ENCODE measurements at places on chromosomes 7 and 10. TPM values are rescaled to one million over a fixed set of nuclear protein-coding genes. Genes with fewer than 3 reads are reported as not detected.

DNA sequence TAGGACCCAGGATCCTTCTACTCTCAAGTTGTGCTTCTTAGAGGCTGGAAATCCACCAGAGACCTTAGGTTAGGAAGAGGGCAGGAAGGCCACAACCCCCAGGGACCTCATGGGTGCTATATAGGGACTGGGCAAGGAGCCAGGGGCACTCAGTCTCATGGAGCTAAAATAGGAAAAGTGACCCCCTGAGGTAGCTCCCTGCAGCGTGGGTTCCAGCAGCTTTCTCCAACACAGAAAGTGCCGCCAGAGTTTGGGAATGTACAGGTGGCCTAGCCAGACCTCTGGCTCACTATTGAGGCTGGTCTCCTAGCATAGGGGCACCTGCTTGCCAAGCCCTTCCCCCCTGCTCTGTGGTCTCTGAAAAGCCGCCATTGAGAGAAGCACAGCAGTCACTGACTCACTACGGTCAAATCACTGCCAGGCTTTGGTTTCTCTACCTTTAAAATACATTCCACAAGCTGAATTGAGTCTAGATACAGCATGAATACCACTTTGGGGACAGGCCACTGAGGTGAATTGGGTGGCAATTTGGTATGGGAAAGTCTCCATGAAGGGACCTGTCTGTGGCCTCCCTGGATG is 333.2 kb upstream of the PODXL start:
- DNase-seq: no peak
- H3K27me3 ChIP-seq: peaks cover 20% of the 10 kb centered on the region
- H3K4me1 ChIP-seq: no peaks in the 10 kb centered on the region
- no peak overlapping the region for H3K27ac ChIP-seq
- H3K36me3 ChIP-seq: peaks cover 2% of the 10 kb centered on the region

- H3K27ac ChIP-seq: no peak overlapping the region
- DNase-seq: no peak
- H3K27me3 ChIP-seq: peaks cover 14% of the 10 kb centered on the region
- peaks cover 33% of the 10 kb centered on the region for H3K4me1 ChIP-seq
Observed at GRCh38 chr10:4686644-4686996, 139.4 kb upstream of the AKR1E2 start.

DNA sequence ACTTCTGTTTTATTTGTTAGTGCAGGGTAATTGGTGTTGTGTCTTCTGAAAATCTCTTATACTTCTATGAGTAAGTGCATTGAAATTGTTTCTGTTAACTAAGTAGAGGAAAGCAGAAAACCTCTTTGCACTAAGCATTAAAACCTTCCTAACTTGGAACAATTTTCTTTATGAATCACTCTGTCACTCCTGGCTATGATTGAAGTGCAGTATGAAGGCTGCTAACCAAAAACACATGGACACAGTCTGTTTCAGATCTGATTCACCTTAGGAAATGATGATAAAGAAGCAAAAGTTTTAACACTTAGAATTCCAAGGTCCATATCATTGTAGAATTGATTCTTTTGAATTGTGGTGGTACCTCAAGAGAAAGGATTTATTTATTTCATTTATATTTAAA is 41.9 kb downstream of the MET start:
- H3K4me3 ChIP-seq: no peak overlapping the region
- DNase-seq: no peak
- H3K27ac ChIP-seq: no peak overlapping the region
- no peaks in the 10 kb centered on the region for H3K36me3 ChIP-seq
- H3K4me1 ChIP-seq: no peaks in the 10 kb centered on the region
- H3K27me3 ChIP-seq: peaks cover 20% of the 10 kb centered on the region

- H3K36me3 ChIP-seq: peaks cover 10% of the 10 kb centered on the region
- H3K4me1 ChIP-seq: peaks cover 9% of the 10 kb centered on the region
- no peak overlapping the region for H3K27ac ChIP-seq
- no peak for DNase-seq
Observed at GRCh38 chr7:137983323-137984008, 18.4 kb downstream of the CREB3L2 start.

DNA sequence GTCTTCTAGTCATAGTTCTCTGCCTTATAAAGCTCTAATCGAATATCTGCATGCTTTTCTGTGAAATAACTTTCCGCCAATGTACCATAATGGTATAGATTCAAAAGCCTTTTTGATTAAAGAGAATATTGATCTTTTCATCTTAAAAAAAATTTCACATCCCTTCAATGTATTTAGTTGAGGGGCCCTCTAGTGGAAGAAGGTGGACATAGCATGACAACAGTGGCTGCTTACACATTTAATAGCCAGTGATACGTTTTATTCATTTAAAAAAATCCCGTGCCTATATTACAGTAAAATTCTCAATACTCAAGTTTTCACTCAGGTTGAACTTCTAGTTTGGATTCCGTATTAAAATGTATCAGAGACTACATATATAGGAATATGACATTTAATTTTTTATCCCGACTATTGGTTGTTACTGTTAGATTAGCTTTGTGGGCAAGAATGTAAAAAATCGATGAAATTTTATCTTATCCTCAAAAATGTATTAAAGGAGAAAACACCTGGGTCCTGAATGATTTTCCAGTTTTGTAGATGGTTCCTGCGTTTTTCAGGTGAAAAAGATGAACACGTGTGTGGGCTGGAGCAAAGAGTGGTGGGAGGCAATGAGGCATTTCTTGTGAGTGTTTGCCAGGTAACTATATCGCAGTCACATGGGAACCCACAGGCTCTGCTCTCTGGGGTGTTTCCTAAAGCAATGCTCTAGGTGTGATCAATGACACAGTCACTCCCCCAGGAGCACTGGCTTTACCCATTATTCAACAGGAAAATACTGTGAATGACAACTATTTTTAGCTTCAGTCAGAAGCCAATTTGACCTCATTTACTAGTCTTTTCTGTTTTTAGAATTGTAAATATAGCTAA is 24.1 kb upstream of the PNLIP start:
- no peak overlapping the region for H3K27ac ChIP-seq
- no peaks in the 10 kb centered on the region for H3K36me3 ChIP-seq
- peak; percentile 10 for DNase-seq
- peaks cover 9% of the 10 kb centered on the region for H3K27me3 ChIP-seq

DNA sequence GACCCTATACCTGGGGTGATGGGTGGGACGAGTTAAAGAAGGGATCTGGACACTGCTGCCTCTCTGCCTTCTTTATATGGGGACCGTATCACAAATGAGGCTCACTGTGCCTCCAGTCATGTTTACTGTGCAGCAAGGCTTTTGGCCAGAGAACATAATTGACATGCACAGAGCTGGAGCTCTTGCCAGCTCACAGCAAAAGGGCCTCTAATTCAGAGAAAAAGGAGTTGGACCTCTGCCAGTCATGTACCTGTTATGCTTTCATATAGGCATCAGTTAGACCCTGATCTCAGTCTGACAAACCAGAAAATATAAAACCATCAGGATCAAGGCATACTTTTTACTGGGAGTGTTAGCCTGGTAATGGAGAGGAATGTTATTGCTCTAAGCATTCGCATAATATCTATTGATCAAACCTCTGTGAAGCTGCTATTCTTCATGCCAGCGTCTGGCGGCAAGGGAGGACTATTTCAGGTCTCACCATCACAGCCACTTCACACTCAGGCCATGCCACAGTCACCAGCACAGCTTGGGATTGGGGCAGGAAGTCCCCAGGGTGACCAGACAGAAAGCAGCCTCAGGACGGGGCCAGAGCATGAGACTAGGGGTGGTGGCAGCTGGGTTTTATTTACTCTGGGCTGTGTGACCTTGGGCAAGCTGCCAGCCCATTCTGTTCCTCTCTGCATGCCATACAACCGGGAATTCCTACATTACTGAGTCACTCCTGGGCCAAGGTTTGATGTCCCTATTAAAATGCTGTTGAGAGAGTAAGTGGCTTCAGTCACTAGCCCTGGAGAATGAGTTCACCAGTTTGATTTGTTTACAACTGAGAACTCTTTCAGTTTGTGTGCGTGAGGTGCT is 90.1 kb downstream of the NPSR1 start:
- H3K27me3 ChIP-seq: no peaks in the 10 kb centered on the region
- no peak for DNase-seq
- no peak overlapping the region for H3K27ac ChIP-seq

GRCh38 chr7:131294553-131294952 is 33.1 kb upstream of the MKLN1 start:
- no peak for DNase-seq
- no peaks in the 10 kb centered on the region for H3K4me1 ChIP-seq
- no peaks in the 10 kb centered on the region for H3K36me3 ChIP-seq
- no peak overlapping the region for H3K4me3 ChIP-seq
- H3K27ac ChIP-seq: no peak overlapping the region
- no peaks in the 10 kb centered on the region for H3K27me3 ChIP-seq

DNA sequence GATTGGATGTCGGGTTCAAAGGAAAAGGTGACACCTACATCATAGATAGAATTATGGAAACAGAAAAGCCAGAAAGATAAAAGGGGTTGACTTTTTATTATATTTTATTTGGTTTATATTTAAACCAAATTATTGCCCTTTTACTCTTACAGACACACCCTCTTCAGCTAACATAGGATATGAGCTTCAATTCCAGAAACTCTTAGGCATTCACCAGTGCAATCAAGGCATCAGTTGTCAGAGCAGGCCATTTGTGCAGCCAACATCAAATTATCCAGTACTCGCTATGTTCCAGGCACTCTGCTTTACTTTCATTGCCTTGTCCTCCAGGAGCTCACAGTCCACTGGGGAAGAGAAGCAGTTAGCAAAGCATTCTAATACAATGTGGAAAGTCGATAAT is 347.5 kb downstream of the TFEC start:
- H3K4me3 ChIP-seq: no peak overlapping the region
- H3K27me3 ChIP-seq: no peaks in the 10 kb centered on the region
- no peak overlapping the region for H3K27ac ChIP-seq
- peaks cover 2% of the 10 kb centered on the region for H3K36me3 ChIP-seq

GRCh38 chr10:123151737-123152135 is 2.5 kb upstream of the BUB3 start:
- H3K27ac ChIP-seq: no peak overlapping the region
- peak overlapping the region; percentile 86 for H3K4me3 ChIP-seq
- H3K27me3 ChIP-seq: peaks cover 15% of the 10 kb centered on the region
- DNase-seq: no peak

DNA sequence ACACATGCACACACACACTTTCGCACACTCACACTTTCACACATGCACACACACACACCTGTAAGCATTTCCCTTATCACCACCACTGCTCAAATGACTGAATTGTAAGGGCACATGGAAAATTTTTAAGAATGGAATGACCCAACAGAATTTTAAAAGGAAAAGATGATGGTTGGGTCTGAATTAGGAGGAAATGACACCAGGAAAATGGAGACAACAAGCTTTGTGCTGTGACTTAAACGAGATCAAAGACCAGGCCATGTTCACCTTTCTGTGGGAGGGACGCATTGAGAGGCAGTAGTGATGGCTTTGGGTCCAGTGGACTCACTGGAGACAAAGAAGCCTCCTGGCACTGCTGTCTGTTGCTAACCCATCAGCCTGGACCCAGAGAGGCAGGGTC is 16.7 kb upstream of the C10orf71 start:
- H3K36me3 ChIP-seq: no peaks in the 10 kb centered on the region
- no peaks in the 10 kb centered on the region for H3K27me3 ChIP-seq
- H3K4me1 ChIP-seq: peaks cover 6% of the 10 kb centered on the region
- no peak overlapping the region for H3K27ac ChIP-seq

GRCh38 chr10:15213461-15213861 is 45.0 kb upstream of the NMT2 start:
- DNase-seq: no peak
- no peak overlapping the region for H3K27ac ChIP-seq
- H3K27me3 ChIP-seq: no peaks in the 10 kb centered on the region
- peaks cover 36% of the 10 kb centered on the region for H3K4me1 ChIP-seq
- peaks cover 2% of the 10 kb centered on the region for H3K36me3 ChIP-seq

GRCh38 chr7:5595545-5596045 is 172.0 kb upstream of the TNRC18 start:
- peaks cover 24% of the 10 kb centered on the region for H3K4me1 ChIP-seq
- H3K27me3 ChIP-seq: peaks cover 14% of the 10 kb centered on the region
- H3K27ac ChIP-seq: peak overlapping the region; percentile 16
- peaks cover 2% of the 10 kb centered on the region for H3K36me3 ChIP-seq
- H3K4me3 ChIP-seq: peak overlapping the region; percentile 81

- no peak for DNase-seq
- H3K36me3 ChIP-seq: no peaks in the 10 kb centered on the region
- no peak overlapping the region for H3K27ac ChIP-seq
- no peaks in the 10 kb centered on the region for H3K4me1 ChIP-seq
Observed at GRCh38 chr7:22386865-22387264, 29.9 kb upstream of the RAPGEF5 start.

DNA sequence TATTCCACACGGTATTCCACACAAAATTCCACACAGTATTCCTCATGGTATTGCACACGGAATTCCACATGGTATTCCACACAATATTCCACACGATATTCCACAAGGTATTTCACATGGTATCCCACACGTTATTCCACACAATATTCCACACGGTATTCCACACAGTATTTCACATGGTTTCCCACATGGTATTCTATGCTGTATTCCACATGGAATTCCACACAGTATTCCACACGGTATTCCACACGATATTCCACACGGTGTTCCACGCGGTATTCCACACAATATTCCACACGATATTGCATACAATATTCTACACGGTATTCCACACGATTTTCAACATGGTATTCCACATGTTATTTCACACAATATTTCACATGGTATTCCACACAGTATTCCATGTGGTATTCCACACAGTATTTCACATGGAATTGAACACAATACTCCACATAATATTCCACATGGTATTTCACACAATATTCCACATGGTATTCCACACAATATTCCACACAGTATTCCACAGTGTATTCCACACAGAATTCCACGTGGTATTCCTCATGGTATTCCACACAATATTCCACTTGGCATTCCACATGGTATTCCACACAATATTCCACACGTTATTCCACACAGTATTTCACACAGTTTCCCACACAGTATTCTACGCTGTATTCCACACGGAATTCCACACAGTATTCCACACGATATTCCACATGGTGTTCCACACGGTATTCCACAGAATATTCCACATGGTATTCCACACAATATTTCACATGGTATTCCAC is 136.0 kb upstream of the CHST15 start:
- H3K27ac ChIP-seq: peak overlapping the region; percentile 89
- H3K36me3 ChIP-seq: peaks cover 2% of the 10 kb centered on the region
- no peak for DNase-seq
- no peaks in the 10 kb centered on the region for H3K27me3 ChIP-seq
- peaks cover 4% of the 10 kb centered on the region for H3K4me1 ChIP-seq
- no peak overlapping the region for H3K4me3 ChIP-seq

- no peaks in the 10 kb centered on the region for H3K27me3 ChIP-seq
- no peak overlapping the region for H3K4me3 ChIP-seq
Observed at GRCh38 chr10:132702601-132703418, 83.1 kb downstream of the NKX6-2 start.

- no peak for DNase-seq
- no peaks in the 10 kb centered on the region for H3K4me1 ChIP-seq
- peaks cover 3% of the 10 kb centered on the region for H3K36me3 ChIP-seq
- no peak overlapping the region for H3K27ac ChIP-seq
- H3K27me3 ChIP-seq: no peaks in the 10 kb centered on the region
Observed at GRCh38 chr7:19020711-19021110, 96.7 kb downstream of the TWIST1 start.

GRCh38 chr10:133458021-133458709 is 4.4 kb downstream of the SCART1 start:
- no peaks in the 10 kb centered on the region for H3K4me1 ChIP-seq
- H3K4me3 ChIP-seq: no peak overlapping the region
- no peak overlapping the region for H3K27ac ChIP-seq
- no peaks in the 10 kb centered on the region for H3K36me3 ChIP-seq

NPY4R2 gene
- total RNA-seq: not detected

PARD3 gene
- 3.7 TPM for total RNA-seq

CLRN3 gene
- total RNA-seq: not detected

TAS2R3 gene
- total RNA-seq: 1.8 TPM

CCDC7 gene
- 15.7 TPM for total RNA-seq

KMT2C gene
- total RNA-seq: 55.6 TPM

AFAP1L2 gene
- 1.8 TPM for total RNA-seq

NOD1 gene
- total RNA-seq: 16.0 TPM
